GM12878 (cell line): ENCODE measurements at places on chromosomes 2 and 18. TPM values are rescaled to one million over a fixed set of nuclear protein-coding genes. Genes with fewer than 3 reads are reported as not detected.
A peak's percentile ranks its signal among the peaks of the same experiment; 100 is the strongest.

- DNase-seq, result no peak
- no peak overlapping the region for H3K4me3 ChIP-seq
- no peaks in the 10 kb centered on the region for H3K27me3 ChIP-seq
- H3K36me3 ChIP-seq, result no peaks in the 10 kb centered on the region
- H3K27ac ChIP-seq, result no peak overlapping the region
Measured at GRCh38 chr2:31765078-31765945, 184.6 kb upstream of the SRD5A2 start.

DNA sequence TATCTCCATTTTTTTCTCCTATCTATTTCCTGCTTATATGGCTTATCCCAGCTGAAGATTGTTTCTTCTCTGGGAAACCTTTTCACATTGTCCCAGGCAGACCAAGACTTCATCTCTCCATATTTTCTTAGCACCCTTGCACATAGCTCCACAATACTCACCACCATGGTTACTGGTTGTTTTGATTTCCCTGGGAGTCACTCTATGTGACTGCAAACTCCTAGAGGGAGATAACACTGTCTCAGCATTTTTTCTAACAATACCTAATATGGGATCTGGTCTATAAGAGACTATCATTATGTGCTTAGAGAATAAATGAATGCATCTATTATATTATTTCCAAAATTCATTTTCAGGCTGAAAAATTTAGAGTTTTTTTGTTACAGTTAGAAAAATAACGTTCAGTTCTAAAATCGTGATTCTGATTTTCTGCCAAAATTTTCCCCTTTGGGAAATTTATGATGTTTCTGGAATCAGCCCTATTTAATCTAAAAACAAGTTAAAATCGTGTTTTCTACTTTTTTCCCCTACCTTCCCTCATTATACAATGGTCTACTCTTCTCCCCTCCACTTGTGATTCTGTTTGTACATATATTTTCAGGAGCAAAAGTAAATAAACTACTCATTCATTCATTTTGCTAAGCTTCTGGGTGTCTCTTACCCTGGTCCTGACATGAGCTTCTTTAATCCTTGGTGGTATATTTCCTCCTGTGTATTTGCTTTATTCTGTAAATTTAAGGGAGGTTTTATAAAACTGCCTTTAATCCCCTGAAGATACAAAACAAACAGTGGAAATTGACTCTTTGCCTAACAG is 95.4 kb downstream of the HNMT start:
- no peaks in the 10 kb centered on the region for H3K36me3 ChIP-seq
- no peak overlapping the region for H3K27ac ChIP-seq
- H3K27me3 ChIP-seq, result no peaks in the 10 kb centered on the region
- DNase-seq, result no peak
- no peak overlapping the region for H3K4me3 ChIP-seq
- no peaks in the 10 kb centered on the region for H3K4me1 ChIP-seq

GRCh38 chr2:33496150-33496549 is 19.7 kb downstream of the RASGRP3 start:
- peaks cover 8% of the 10 kb centered on the region for H3K36me3 ChIP-seq
- peak overlapping the region; percentile 43; the same call in 1 of the 2 replicates for H3K4me3 ChIP-seq
- H3K4me1 ChIP-seq, result peaks cover 75% of the 10 kb centered on the region

GRCh38 chr2:119112230-119112629 is 46.3 kb downstream of the C1QL2 start:
- H3K36me3 ChIP-seq, result no peaks in the 10 kb centered on the region
- H3K4me1 ChIP-seq, result no peaks in the 10 kb centered on the region
- H3K27me3 ChIP-seq, result no peaks in the 10 kb centered on the region; the same call in 1 of the 2 replicates
- DNase-seq, result no peak

GRCh38 chr2:96875498-96876268 is 5.8 kb upstream of the SEMA4C start:
- no peaks in the 10 kb centered on the region for H3K36me3 ChIP-seq
- peaks cover 32% of the 10 kb centered on the region for H3K4me1 ChIP-seq
- H3K4me3 ChIP-seq, result no peak overlapping the region

GRCh38 chr18:8455661-8456614 is 153.3 kb upstream of the RAB12 start:
- H3K4me3 ChIP-seq, result no peak overlapping the region
- H3K4me1 ChIP-seq, result no peaks in the 10 kb centered on the region
- no peak for DNase-seq
- no peaks in the 10 kb centered on the region for H3K36me3 ChIP-seq
- H3K27me3 ChIP-seq, result no peaks in the 10 kb centered on the region
- H3K27ac ChIP-seq, result no peak overlapping the region

DNA sequence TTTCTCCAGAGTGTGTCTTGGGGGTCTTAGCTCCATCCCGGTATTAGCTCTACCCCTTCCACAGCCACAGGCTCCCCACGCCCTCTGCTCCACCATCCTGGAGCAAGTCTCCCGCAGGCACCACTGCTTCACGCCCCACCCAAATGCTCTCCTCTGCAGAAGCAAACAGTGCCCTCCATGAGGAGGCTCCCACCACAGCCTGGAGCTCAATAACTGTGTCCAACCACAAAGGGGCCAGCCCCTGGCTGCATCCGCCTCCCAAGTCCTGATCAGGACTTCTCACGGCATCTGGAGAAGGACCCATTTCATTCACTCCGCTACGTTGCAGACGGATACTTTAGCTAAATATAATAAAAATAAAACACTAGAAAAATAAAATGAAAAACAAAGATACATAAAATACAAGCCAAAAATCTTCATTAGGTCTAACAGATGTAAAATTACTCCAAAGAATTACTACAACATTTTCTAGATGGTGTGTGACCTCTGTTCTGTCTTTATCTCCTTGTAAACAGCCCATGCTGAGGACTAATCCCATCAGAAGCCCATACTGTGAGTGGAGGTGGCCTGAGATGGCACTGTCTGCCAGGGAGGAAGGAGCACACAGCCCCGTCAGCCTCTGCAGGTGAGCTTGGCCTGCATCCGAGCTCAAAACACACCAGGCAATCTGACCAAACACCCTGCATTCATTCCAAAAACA is 210.8 kb upstream of the RAB6C start:
- no peak for DNase-seq
- no peak overlapping the region for H3K4me3 ChIP-seq
- H3K27me3 ChIP-seq, result no peaks in the 10 kb centered on the region; the same call in 1 of the 2 replicates
- no peaks in the 10 kb centered on the region for H3K4me1 ChIP-seq
- H3K36me3 ChIP-seq, result no peaks in the 10 kb centered on the region

Gene C18orf32
- 55.7 and 67.9 TPM in 2 replicates for polyA plus RNA-seq

Gene CCDC74B
- 8.8 and 10.3 TPM in 2 replicates for polyA plus RNA-seq

Gene CNDP1
- polyA plus RNA-seq, result 0.05 TPM in 1 of 2 replicates, not detected in the other

Gene SGPP2
- 5.3 and 5.8 TPM in 2 replicates for polyA plus RNA-seq

Gene RUFY4
- polyA plus RNA-seq, result 0.32 TPM in 1 of 2 replicates, not detected in the other
